ENCODE measurements at places on chromosomes 2 and 18.

GRCh38 chr18:23757437-23757733 lies 68.1 kb downstream of the LAMA3 start:
- DNase-seq = no peak

DNA sequence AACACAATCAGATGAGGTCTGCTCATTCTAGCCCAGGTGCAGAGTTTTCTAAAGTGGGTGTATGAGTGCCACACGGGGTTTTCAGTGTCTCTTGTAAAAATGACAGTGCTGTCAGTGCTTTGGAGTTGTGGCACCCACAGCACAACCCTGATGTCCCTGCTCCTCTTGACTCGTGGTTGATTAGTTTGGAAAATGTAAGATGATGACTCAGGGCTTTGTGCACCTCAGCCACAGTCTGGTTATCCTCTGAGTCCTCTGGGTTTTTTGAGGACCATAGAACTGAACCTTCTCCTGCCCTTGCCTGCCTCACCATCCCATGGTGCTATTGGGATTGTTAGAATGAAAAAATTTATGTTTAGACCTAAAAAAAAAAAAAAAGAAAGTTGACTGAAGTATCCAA lies 105.6 kb downstream of the MYO1B start:
- DNase-seq = no peak

- no peak for DNase-seq
Observed at GRCh38 chr2:61658841-61659780, 121.0 kb upstream of the XPO1 start.

DNA sequence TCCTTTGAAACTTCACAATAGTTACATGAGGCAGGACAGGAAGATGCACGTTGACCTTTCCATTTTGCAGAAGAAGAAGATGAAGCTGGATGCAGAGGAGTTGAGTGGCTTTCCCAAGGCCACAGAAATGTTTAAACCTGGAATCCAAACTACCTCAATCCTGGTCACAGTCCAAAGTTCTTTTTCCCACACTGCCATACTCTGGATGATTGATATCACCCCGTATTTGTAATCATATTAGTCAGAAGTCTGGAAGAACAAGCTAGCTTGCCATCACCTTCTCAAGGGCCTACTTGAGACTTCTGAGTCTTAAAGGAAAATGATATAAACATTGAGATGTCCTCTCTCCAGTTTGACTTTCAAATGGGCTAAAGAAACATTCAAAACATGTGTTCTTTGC lies 190.1 kb downstream of the LNPK start:
- DNase-seq = no peak

GRCh38 chr2:188977317-188977716 lies 3.1 kb downstream of the COL3A1 start:
- no peak for DNase-seq

- no peak for DNase-seq
Observed at GRCh38 chr2:55962915-55963314, 39.3 kb upstream of the EFEMP1 start.

GRCh38 chr2:217790681-217791392 lies 212.0 kb downstream of the TNS1 start:
- DNase-seq = no peak

DNA sequence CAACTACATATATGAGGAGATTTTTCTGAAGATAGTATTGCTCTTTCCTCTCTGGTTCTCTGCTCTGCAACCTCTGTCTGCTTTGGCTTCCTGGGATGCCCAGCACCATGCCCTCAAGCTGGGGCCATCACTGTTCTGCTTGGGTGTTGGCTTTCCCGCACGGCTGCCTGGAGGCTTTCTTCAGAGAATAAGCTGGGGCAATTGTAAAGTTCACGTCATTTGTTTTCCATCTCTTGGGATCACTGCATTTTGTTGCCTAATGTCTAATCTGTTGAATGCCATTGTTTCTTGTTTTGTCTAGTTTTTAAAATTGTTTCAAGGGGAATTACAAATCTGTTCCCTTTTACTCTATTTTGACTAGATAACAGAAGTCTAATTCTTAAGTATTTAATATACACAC lies 437.3 kb upstream of the NRP2 start:
- no peak for DNase-seq

- no peak for DNase-seq
Observed at GRCh38 chr2:128348701-128349100, 30.0 kb upstream of the HS6ST1 start.

DNA sequence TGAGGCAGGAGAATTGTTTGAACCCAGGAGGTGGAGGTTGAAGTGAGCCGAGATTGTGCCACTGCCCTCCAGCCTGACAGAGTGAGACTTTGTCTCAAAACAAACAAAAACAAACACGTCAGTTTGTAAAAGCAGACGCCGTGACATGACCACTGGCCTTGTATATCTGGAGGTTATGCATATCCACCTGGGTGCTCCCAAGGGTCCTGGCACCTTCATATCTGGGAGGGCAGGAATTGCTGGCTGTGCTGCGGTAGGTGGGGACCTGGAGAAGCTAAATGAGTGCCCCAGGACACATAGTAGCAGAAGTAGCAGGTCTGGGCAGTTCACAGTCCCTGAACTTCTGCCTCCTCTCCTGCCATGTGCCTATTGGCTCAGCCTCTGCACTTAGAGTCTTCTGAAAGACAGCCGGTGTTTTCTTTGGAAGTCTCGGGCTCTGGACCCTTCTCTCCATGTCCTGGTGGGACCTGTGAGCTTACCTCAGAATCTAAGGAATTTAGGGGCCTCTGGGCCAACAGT lies 30.9 kb upstream of the IL1R2 start:
- no peak for DNase-seq

- no peak for DNase-seq
Observed at GRCh38 chr18:8883409-8883668, 178.0 kb downstream of the MTCL1 start.

GRCh38 chr2:128450211-128451024 lies 131.8 kb upstream of the HS6ST1 start:
- no peak for DNase-seq

GRCh38 chr2:134445985-134446382 lies 192.1 kb downstream of the MGAT5 start:
- DNase-seq = no peak

All from NCI-H187 (cell line).